ENCODE measurements at places on chromosomes 1 and 21.

DNA sequence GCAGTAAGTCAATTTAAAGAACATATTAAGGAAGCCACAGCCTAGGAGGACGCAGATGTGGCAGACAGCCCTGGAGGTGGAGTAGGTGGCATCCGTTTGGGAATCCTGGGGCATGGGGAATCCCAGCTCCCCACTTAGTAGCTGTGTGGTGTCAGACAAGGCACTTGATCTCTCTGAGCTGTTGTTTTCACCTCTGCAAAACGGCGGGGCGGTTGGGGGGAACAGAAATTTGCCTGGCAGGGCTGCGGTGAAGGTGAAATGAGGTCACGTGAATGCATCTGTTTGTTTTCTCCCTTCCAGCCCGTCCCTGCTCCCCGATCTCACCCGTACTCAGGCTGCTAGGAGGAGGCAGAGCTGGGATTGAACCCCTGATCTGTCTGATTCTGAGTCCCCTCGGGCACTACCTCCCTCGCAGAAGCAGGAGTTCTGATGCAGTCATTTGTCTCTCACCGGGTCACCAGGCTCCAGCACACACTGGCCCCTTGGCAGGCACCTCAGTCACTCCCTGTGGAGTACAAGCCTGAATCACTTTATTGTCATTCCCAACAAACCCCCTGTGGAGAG lies 2.2 kb upstream of the LAPTM5 start:
- DNase-seq: no peak

DNA sequence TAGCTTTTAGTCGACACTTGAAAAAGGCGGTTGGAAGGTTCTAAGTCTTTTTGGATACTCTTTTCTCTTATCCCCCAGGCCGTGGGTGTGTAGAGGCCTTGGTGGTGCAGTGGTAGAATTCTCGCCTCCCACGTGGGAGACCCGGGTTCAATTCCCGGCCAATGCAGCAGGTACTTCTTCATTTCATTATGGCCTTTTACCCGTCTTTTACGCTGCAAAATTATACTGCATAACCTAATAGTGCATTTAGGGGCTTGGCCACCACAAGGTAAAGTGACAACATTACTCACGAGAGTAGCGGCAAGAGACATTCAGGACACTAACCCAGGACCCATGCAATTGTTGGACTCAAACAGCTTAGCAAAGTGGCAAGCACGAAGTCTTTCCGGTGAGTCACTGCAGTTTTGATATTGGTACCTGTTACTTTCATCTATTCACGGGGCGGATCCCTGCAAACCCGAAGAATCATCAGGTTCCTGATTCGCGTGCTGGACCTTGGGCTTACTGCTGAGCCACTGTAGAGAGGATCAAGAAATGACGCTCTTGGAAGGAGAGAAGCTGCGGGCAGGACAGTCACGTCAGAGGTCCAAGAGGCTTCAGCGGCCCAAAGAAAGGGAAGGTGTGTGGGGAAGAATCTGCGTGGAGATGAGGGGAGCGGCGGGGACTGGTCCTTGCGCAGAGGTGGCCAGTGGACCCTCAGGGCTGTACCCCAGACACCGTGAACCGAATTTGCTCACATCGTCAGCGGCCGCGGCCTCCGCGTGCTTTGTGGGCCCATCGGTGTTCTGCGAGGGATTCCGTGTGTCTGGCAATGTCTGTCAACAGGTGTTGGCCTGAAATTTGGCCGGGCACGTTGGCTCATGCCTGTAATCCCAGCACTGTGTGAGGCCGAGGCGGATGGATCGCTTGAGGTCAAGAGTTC lies 12.9 kb upstream of the RNU1-4 start:
- DNase-seq: no peak

DNA sequence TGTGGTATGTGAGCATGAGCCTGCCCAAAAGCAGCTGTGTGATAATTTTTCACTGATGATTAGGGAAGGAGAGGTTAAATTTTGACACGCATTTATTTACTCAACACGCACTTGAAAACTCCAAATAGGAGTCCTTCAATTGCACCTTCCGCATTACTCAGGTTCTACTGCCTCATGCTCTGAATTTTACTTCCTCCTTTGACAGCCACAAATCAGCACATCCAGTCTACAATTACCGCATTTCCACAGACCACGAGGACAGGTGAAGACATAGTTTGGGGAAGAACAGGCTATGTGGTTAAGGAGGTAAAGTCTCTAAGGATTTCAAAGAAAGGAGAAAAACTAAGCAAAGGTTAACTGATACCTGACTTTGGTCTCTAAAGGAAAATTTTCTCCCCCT lies 2.6 kb downstream of the CAPN8 start:
- DNase-seq: no peak

DNA sequence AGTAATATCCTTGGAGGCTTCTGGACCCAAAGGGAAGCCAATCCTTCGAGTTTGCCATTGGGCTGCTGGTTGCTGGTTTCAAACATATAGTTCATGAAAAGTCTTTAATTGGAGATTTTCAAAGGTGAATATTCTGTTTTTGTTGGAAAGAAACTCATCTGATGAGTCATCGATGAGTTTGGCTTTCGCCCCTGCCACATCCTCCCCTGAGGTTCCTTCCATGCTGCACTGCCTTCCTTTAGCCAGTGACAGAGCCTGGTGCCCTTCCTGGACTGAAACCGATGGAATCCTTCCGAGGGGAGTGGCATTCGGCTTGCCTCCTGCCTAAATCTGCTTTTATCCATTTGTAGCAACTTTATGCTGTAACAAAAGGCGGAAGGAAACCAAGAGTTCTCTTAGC lies 550.0 kb downstream of the KIF26B start:
- no peak for DNase-seq

DNA sequence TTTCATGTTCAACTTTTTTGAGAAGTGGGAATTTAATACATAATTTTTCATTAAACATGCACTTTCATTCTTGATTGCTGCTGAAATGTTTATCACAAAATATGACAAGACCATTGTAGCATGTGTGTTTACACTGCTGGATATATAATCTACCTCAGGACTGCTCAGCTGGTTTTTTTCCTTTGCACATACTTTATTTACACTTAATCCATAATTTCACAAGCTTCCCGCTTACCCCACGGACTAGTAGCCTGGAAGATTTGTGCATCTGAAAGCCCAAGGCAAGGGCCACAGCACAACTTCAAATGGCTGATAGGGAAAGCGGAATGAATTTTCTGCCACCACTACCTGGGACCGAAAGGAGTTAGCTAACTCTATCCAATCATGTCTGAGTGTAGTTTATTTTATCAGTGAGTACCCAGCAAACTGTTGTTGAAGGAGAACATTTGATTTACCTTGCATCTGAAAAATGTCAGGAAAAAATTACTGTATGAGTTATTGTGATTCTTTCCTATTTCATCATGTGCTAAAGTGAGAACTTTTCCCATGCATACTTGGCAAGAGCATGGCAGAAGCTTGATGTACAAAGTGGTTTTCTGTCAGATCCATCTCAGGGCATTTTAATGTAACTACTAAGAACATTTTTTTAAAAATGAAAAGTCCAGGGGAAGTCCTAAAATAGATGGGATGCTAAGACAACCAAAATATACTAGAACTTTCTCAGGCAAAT lies 558.2 kb upstream of the USP24 start:
- no peak for DNase-seq

DNA sequence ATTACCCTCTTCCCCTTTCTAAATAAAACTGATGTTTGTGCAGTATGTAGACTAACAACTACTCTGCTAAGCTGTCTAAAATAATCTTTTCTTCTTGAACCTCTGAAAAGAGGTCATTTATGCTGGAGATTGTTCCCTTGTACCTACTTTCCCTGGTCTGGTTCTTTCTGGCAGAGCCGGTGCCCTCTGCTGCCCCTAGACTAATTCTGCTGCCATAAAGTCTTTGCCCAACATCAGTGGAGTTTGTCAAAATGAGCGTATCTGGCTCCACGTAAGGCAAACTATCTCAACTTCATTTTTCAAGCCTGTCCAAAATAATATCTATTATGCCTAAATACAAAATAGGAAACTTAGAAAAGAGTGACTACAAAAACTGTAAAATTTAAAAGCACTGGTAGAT lies 30.9 kb upstream of the ANGPTL7 start:
- no peak for DNase-seq

GRCh38 chr1:94620345-94621031 lies 78.9 kb upstream of the F3 start:
- DNase-seq: no peak

DNA sequence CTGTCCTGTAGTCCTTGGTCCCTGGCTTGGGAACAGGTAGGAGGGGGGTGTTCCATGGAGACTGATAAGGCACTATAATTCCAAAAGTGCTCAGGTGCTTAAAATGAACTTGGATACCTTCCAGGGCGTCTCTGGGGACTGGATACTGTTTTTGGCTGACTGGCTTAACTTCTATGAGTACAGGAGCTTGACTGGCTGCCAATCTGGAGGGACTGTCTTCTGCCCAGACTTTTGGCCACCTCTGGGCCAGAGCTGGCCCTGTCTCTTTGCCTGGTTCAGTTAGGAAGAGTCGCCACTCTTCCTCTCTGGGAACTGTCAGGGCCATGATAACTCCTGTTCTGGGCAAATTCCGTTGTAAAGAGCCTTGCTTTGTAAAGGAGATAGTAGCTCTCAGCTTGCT lies 407.0 kb downstream of the TGFB2 start:
- DNase-seq: no peak

- DNase-seq: no peak
Observed at GRCh38 chr1:4126731-4127591, 226.9 kb upstream of the C1orf174 start.

DNA sequence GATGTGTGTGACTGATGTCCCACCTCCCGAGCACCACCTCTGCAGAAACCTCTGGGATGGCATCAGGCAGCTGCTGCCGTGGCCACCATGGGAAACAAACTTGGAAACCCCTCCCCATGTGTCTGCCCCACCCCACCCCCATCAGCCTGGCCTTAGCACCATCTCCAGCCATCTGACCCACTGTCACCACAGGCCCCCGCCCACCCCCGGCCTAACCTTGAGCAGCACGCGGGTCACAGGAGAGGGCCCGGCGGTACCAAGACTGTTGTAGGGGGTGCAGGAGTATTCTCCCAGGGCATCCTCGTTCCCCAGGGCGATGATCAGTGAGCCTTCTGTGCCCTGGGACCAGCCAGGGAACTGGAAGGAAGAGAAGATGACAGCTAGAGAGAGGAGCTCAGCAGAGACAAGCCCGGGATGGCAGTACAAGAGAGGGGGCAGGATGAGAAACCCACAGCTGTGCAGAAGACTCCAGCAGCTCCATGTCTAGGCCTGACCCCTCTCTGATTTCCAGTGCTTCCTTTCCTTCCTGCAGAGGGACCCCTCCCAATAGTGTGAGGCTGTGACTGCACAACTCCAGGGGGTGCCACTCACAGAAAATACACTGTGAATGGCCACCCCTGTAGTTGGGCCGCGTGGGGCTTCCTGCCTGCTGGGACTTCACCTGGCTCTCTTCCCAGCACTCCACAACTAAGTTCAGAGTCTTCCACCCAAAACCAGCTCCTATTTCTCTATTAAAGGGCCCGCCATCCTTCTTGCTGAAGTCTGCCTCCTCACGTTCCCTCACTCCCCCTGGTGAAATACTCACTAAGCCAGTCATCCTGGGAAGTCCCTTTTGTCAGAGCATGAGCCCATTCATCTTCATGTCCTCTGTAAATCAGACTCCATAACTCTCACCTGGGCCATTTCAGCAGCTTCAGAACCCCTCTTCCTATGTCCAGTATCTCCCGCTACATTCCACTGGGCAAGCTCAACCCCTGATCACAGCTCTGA lies 7.3 kb upstream of the TAGLN2 start:
- no peak for DNase-seq

DNA sequence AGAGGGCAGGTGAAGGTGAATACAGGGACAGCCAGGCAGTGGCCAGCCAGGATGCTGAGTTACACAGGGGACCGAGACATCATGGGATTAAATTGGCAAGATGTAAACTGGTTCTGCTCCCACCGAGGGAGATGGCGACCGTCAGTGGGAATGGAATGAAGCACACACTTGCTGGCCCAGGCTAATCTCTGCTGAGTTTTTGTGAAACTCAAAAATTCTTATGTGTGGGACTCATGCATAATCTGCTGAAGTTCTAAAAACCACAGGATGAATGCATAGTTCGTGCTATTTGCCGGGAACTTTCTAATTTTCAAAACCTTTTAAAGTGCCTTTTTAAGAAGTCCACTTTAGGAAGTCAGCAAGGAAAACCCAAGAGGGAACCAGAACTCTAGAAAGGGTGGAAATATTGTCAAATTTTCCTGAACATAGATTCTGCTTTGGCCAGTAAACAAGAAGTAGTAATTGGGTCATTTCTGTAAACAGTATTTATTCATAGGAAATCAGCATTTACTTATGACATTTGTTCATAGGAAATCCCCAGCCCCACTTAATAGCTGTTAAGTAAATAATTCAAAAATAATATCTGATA lies 85.4 kb upstream of the ROR1 start:
- no peak for DNase-seq

GRCh38 chr1:195202241-195202640 lies 1406.0 kb downstream of the KCNT2 start:
- DNase-seq: no peak

GRCh38 chr1:16630661-16631247 lies 17.4 kb upstream of the NBPF1 start:
- DNase-seq: no peak

GRCh38 chr1:178168536-178168935 lies 74.6 kb downstream of the RASAL2 start:
- DNase-seq: no peak

GRCh38 chr1:9100471-9101043 lies 28.3 kb downstream of the GPR157 start:
- no peak for DNase-seq

- no peak for DNase-seq
Observed at GRCh38 chr1:199338760-199339159, 688.8 kb upstream of the NR5A2 start.

DNA sequence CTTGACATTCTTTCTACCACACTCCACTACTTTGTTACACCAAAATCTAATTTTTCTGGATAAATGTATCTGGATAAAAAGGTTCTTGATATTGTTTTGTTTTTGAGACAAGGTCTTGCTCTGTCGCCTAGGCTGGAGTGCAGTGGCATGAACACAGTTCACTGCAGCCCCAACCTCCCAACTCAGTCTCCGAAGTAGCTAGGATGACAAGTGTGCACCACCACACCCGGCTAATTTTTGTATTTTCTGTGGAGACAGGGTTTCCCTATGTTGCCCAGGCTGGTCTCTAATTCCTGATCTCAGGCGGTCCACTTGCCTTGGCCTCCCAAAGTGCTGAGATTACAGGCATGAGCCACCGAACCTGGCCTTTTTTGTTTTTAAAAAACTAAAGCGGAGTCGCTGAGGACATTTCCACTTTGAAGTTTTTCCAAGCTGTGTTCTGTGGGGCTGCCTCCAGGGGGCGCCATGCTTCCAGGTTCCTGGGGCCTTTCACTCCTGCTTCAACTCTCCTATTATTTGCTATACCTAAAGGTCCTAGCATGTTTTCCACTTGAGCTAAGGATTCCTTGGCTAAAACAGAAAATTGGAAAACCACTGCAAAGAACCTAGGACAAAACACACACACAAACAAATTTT lies 14.1 kb upstream of the NCMAP start:
- no peak for DNase-seq
